Progenitor cell of endocrine pancreas (in vitro differentiated cells): ENCODE measurements at places on chromosomes 2 and 18. TPM values are rescaled to one million over a fixed set of nuclear protein-coding genes. Genes with fewer than 3 reads are reported as not detected.

DNA sequence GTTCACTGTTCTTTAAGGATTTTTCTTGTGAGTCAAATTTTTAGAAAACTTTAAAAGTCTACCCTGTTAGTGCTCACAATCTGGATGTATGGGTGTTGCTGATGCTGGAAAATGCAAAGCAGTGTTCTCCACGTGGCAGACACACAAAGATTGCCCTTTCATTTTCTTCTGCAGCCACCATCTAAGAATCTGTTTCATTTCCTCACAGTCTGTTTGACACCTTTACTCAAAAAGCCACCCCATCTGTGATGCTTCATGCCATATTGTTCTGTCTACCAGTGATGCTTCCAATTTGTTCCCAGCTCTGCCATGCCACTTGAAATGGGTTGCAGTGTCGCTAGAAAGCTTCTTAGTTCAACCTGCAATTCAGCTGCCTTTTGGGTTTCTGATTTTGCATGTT lies 464.2 kb upstream of the UBE2E3 start:
- no peak for DNase-seq
- no peak overlapping the region for H3K27ac ChIP-seq
- no peaks in the 10 kb centered on the region for H3K36me3 ChIP-seq

DNA sequence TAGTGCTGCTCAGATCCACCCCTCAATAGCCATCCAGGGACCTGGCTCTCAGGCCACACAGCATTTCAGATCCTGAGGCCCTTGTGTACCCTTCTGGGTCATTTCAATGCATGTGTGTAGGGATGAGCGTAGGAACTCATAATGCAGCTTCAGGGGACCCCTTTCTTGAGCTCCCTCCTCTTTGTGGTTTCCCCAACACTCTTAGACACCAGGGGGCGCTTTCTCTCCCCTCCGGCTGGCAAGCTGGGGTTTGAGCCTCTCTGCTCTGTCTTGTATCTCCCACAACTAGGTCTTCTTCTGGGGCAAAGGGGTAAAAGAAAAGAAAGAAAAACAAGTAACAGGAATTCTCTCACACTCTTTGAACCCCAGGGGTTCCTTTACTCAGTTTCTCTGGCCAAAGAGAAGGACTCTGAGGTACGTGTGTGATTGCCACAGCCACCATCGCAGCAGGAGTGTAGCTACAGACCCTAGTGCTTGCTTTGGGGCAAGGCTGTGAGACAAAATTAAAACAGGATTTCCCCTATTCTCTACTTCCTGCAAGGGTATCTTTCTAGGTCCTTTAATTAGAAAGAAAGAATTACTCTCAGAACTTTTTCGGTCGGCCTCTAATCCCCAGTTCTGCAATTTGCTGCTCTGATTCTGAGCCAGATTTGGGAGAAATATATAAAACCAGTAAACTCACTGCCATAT lies 38.0 kb downstream of the CABYR start:
- peaks cover 2% of the 10 kb centered on the region for H3K4me1 ChIP-seq
- H3K27ac ChIP-seq = no peak overlapping the region
- H3K4me3 ChIP-seq = no peak overlapping the region
- H3K27me3 ChIP-seq = no peaks in the 10 kb centered on the region
- DNase-seq = peak; percentile 29
- peaks cover 7% of the 10 kb centered on the region for H3K36me3 ChIP-seq

PSTPIP2 gene
- 6.1 and 7.0 TPM in 2 replicates for total RNA-seq

GRCh38 chr2:41735006-41735405 lies 312.8 kb upstream of the PKDCC start:
- H3K27ac ChIP-seq = no peak overlapping the region
- H3K4me1 ChIP-seq = no peaks in the 10 kb centered on the region
- no peaks in the 10 kb centered on the region for H3K36me3 ChIP-seq
- DNase-seq = no peak

DNA sequence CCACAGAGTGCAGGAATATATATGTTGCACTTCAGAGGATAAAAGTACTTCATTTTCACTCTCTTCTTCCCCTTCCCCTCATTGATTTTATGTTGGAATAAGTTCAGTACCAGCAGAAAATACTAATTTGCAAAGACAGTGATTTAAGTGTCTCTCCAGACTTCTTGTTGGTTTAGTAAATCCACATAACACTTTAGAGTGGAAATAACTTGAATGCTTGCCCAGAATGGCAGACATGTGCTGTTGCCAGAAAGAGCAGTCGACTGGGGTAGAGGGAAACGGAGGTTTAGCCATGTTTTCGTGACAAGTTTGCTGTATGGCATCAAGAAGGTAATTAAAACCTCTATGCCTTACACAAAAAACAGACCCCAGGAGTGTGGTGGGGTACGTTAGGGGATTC lies 246.0 kb upstream of the CXCR4 start:
- no peak overlapping the region for H3K4me3 ChIP-seq
- H3K27ac ChIP-seq = no peak overlapping the region

GRCh38 chr2:183172220-183172887 lies 48.1 kb downstream of the NUP35 start:
- H3K4me1 ChIP-seq = no peaks in the 10 kb centered on the region
- H3K36me3 ChIP-seq = peaks cover 41% of the 10 kb centered on the region
- H3K27me3 ChIP-seq = no peaks in the 10 kb centered on the region
- DNase-seq = no peak

DNA sequence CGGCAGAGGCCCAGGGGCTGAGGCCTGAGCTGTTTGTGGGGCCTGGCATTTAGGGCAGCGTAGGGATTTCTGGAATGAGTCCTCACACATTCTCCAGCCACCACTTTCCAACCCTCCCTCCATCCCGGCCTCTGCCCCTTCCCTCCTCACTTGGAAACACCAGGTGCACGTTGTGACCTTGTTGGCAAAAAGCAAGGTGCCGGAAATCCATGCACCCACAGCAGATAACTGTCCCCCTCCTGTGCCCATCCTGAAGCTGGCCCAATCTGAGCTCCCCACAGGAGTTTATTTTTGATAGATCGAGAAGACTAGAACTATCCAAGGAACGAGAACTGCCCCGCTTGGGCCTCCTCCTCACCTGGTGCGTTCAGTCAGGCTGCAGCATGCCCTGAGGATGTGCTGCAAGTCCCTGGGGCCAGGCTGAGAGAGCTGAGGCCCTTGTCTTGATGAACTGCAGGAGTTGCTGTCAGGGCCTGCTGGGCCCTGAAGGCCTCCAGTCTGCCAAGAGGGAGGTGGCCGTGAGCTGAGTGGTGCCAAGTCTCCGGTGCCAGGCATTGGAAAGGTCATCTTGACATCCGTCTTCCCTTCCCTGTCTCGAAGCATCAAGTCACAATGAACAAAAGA lies 55.8 kb downstream of the CTIF start:
- DNase-seq = no peak
- H3K4me1 ChIP-seq = peaks cover 3% of the 10 kb centered on the region
- H3K36me3 ChIP-seq = no peaks in the 10 kb centered on the region
- no peak overlapping the region for H3K4me3 ChIP-seq
- no peak overlapping the region for H3K27ac ChIP-seq
- H3K27me3 ChIP-seq = no peaks in the 10 kb centered on the region

- no peak for DNase-seq
- peak overlapping the region; percentile 18 for H3K4me3 ChIP-seq
- no peak overlapping the region for H3K27ac ChIP-seq
- peaks cover 50% of the 10 kb centered on the region for H3K4me1 ChIP-seq
These were observed 3.3 kb downstream of the NCK2 start for GRCh38 chr2:105747991-105748390.

CETN1 gene
- not detected in 2 replicates for total RNA-seq

DNA sequence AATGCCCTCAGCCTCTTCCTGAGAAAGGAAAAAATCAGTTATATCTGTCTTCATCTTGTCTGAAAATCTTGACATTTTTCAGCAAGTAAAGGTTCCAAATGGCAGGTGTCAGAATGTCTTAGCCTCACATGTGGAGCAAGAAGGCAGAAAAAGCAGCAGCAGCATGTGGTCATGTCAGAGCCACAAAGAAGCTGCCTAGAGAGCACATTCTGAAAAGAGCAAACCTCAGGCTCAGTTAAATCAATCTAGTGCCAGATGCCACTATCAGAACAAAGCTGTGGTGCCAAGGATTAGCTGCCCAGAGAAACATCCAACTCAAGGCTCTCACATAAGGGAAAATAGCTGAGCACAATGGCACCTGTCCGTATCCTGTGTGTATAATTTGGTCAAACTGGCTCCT lies 105.9 kb downstream of the SRBD1 start:
- H3K27me3 ChIP-seq = no peaks in the 10 kb centered on the region
- DNase-seq = no peak
- H3K27ac ChIP-seq = no peak overlapping the region
- H3K4me3 ChIP-seq = no peak overlapping the region

ADD2 gene
- total RNA-seq = 1.1 and 1.3 TPM in 2 replicates

ATP8B1 gene
- 21.7 and 21.9 TPM in 2 replicates for total RNA-seq

DNA sequence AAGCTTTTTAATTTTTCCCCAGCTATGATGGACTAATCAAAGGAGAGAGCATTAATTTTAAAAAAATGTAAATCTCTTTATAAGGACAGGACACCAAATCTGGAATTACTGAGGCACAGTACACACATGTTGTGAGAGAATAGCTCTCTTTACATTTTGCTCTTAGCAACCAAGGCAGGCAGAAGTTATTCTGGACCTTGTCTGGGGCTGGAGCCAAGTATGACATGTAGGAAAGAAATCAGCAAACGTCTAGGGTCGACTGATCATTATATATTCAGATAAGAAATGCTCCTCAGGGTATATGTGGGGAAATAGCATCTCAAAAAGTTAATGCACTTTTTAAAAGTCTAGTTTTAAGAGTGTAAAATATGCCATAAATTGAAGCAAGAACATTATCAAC lies 1330.0 kb upstream of the CELF4 start:
- no peaks in the 10 kb centered on the region for H3K27me3 ChIP-seq
- no peaks in the 10 kb centered on the region for H3K36me3 ChIP-seq
- no peak for DNase-seq
- H3K27ac ChIP-seq = no peak overlapping the region
- H3K4me3 ChIP-seq = no peak overlapping the region

CHRNA1 gene
- total RNA-seq = not detected in 2 replicates

DNA sequence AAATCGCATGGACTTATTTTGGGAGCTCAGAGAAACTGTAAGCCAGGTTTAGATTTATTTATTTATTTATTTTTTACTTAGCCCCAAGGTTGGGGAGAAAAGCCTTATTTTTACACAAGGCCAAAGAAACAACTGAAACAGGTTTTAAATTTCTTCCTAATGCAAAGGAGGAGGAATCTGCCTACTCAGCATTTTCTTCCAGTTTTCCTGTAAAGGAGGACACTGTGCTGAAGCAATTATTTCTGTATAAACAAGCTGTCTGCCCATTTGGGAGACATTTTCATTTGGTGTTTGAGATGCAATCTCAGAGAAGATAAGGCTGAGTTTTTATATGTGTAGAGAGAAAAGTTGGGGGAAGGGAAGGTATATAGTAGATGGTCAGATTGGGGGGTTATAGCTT lies 125.0 kb downstream of the ETAA1 start:
- H3K27me3 ChIP-seq = no peaks in the 10 kb centered on the region
- no peaks in the 10 kb centered on the region for H3K4me1 ChIP-seq
- peaks cover 3% of the 10 kb centered on the region for H3K36me3 ChIP-seq
- no peak for DNase-seq
- no peak overlapping the region for H3K27ac ChIP-seq

ROCK2 gene
- 41.9 and 43.8 TPM in 2 replicates for total RNA-seq

DNA sequence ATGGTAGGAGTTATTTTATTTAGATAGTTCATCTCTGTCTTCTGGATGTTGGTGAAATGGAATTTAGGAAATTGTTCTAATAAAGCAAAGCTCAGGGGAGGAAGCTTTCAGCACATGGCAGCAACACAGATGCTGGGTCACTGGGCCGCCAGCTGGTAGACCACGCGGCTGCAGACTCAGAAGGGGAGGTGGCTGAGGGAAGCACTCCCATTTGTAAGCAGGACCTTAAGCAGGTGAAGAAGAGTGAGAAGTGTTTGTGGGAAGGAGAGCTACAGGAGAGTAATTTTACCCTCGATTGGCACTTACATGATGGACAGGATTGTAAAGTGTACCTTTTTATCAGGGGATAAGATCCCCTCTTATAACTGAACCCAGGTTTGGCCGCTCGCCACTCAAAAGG lies 24.4 kb downstream of the NMS start:
- no peak overlapping the region for H3K27ac ChIP-seq
- no peak overlapping the region for H3K4me3 ChIP-seq
- DNase-seq = no peak

DNA sequence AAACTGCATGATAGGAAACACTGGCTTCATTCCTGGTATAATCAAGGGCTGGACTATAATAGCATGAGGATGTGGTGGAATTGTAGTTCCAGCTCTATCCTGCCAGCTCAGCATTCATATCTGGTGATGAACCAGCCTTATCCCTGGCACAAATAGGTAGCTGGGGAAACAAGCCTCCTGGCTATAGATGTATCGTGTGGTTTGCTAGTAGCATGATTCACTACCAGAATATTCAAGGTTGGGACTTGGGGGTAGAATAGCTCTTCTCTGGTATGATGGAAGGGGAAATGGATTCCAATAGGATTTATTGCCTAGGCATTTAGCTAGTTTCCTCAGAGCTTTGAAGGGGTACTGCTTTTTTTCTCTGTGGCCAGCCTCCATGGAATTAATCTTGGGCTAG lies 532.8 kb downstream of the FBXO15 start:
- H3K27me3 ChIP-seq = peaks cover 4% of the 10 kb centered on the region
- H3K36me3 ChIP-seq = no peaks in the 10 kb centered on the region
- H3K4me1 ChIP-seq = no peaks in the 10 kb centered on the region
- DNase-seq = no peak
- no peak overlapping the region for H3K27ac ChIP-seq
- no peak overlapping the region for H3K4me3 ChIP-seq

GRCh38 chr2:64632835-64633819 lies 20.6 kb downstream of the SERTAD2 start:
- H3K27me3 ChIP-seq = no peaks in the 10 kb centered on the region
- peaks cover 11% of the 10 kb centered on the region for H3K4me1 ChIP-seq
- H3K27ac ChIP-seq = no peak overlapping the region
- H3K36me3 ChIP-seq = peaks cover 12% of the 10 kb centered on the region
- H3K4me3 ChIP-seq = no peak overlapping the region
- no peak for DNase-seq

DNA sequence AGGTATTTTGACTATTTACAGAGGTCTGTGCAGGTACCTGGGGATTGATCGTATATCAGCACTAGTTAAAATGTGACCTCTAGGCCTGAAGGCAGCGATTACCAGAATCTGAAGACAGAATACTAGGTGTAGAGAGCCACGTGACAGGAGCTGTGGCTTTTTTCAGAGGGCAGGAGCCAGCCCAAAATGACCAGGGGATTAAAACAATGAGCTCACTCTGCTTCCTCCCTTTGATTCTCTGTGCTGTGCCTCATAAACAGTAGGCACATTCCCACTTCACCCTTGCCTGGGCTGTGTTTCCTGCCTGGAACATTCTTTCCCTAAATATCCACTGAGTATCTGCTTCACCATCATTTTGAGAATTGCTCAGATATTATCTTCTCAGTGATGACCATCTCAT lies 15.2 kb downstream of the ITGAV start:
- H3K36me3 ChIP-seq = peaks cover 2% of the 10 kb centered on the region
- peaks cover 17% of the 10 kb centered on the region for H3K4me1 ChIP-seq
- H3K27me3 ChIP-seq = no peaks in the 10 kb centered on the region

DNA sequence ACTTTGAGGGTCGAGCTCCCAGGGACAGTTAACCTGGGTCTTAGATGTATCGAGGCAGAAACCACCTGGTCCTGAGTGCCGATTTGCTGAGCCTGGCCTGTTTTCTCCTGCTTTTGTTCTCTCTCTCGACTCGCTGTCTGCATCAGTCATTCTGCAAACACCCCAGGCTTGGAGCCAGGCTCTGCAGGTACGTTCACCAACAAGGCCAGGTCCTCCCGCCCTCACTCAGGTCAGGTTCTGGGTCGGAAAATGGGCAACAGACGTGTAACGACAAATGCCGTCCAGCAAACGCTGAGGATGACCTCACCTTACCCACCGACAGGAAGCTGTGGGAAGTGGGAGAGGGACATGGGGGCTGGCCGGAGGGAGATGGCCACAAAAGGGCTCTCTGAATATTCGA lies 57.7 kb upstream of the PXDN start:
- H3K27ac ChIP-seq = peak overlapping the region; percentile 64
- H3K36me3 ChIP-seq = no peaks in the 10 kb centered on the region
- no peak for DNase-seq
- no peaks in the 10 kb centered on the region for H3K4me1 ChIP-seq
- H3K27me3 ChIP-seq = peaks cover 17% of the 10 kb centered on the region
- no peak overlapping the region for H3K4me3 ChIP-seq
